ENCODE measurements at places on chromosomes 3 and 15.

GRCh38 chr3:13420045-13420830 is at the start of gene NUP210:
NUP210 (minus strand) TSS chr3:13420322; CDS start chr3:13420226, 96 bp downstream.
- peak; percentile 73 for DNase-seq

GRCh38 chr3:116084999-116085791 is 360.1 kb downstream of the LSAMP start:
- DNase-seq, result no peak

- DNase-seq, result no peak
These were observed 227.5 kb downstream of the PTPRG start for GRCh38 chr3:61788623-61789507.

DNA sequence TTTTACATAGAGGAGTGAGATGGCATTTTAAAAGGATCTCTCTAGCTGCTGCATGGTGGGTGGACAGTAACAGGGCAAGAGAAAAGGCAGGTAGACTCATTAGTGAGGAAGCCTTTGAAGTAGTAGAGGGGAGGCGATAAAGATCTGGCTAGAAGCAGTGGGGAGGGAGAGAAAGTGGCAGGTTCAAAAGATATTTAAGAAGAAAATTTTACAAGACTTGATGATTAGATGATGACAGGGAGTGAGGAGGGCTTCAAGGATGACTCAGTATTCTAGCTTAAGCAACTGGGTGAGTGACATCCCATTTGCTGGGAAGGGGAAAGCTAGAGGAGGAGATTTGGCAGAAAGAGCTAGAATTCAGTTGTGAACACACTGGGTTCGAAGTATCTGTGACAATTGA is 3.8 kb upstream of the BRPF1 start:
- no peak for DNase-seq

GRCh38 chr3:194741916-194742315 is 56.2 kb downstream of the FAM43A start:
- no peak for DNase-seq

GRCh38 chr15:47870956-47871625 is 153.8 kb downstream of the SEMA6D start:
- DNase-seq, result peak; percentile 6

GRCh38 chr3:38646062-38646461 is 3.4 kb downstream of the SCN5A start:
- DNase-seq, result no peak

- peak; percentile 100 for DNase-seq
These were observed 11.3 kb upstream of the SOX2 start for GRCh38 chr3:181700168-181701087.

DNA sequence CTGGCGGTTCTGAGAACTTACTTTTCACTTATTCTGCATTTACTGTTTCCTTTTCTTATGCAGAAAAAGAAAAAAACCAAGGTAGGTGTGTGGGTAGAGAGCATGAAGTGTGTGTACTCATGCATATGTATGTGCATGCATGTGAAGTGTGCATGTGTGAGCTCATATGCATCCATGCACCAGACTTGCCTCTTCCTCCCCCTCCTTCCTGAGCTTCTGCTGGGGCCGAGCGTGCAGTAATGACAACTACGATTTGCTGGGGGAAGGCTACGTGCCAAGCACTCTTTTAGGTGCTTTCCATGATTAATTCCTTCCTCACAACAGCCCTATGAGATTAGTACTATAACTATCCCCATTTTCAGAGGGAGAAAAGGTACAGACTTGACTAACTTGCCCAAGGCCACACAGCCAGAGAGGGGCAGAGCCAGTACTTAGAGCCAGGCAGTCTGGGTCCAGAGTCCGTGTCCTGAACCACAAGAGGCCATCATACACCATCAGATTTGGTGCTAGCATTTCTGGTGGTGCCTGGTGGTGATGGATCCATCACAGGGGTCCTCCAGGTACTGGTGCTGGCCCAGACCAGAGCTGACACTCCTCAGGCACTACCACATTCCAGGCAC is 46.7 kb downstream of the CAPN3 start:
- DNase-seq, result no peak

- DNase-seq, result no peak
These were observed 806.7 kb upstream of the EPHA6 start for GRCh38 chr3:96007650-96008195.

GRCh38 chr15:40114218-40114617 is 5.5 kb upstream of the BMF start:
- DNase-seq, result no peak

DNA sequence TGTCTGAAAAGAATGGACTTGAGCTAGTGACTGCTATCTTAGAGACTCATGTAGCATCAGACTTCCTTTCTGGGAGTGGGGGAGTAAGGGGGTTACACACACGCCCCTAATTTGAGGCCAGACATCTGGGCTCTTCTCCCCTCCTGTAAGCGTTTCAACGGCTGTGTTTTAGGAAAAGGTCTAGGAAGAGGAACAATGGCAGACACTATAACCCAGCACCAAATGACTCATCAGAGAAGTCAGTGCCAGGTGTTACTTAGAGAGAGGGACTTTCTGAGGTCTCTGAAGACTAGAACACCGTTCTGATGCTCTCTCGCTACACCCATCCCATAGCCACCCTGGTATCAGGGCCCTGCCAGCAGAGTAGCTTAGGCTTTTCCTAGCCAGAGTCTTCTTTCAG is 65.5 kb downstream of the SSUH2 start:
- DNase-seq, result no peak

GRCh38 chr3:100288288-100288894 is 27.6 kb downstream of the TBC1D23 start:
- no peak for DNase-seq

DNA sequence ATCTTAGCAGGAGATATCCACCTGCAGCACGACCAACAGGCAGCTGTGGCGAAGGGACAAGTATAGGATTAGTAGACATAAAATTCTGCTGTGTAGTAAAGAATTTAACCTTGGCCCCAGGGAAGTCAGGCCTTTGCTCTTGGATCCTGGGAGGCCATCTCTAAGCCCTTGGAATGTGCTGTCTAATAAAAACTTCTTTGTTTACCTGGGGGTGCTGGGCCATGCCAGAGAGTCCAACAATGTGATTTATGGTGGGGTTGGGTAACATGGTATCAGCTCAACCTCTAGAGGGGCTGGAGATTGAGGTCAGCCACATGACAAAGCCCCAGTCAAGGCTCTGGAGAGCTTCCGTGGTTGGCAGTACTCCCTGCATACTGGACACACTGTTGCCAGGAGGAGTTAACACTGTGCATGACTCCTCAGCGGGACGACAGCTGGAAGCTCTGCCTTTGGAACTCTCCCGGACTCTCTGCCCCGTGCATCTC is 52.4 kb downstream of the HEG1 start:
- no peak for DNase-seq

DNA sequence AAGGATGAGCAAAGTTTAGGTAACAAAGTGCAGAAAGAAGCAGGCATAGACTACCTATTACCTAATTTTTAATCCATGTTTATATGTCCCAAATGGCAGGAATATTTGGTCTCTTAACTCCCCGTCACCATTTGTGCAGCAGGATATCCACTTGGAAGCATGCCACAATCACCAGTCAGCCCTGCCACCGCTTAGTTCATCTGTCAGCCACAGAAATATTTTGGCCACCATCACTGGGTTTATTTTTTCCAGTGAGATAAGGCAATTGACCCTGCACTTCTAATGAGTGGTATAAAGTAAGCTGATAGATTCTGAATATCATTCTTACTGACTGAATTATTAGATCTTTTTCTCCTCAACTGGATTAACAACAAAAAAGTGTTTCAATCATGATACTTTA is 152.9 kb upstream of the SOX2 start:
- no peak for DNase-seq

DNA sequence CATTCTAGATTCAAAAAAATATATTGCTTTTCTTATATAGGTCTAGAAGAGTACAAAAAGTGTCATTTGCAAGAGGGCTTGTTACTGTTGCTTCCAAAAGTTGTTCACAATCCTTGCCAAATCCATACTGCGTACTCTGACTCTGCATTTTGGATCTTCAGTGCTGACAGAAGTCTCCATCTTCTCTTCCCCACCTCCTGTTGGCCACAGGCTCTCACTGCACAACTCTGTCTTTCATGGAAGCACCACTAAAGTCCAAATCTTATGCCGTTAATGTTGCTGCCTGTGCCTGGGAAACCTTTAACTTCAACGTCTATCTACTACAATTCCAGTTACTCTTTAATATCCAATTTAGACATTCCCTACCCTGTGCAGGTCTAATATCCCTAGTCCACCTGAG is 419.9 kb downstream of the NR2F2 start:
- DNase-seq, result no peak

GRCh38 chr3:35968043-35968622 is 328.8 kb downstream of the ARPP21 start:
- DNase-seq, result no peak

- DNase-seq, result no peak
These were observed 177.4 kb upstream of the PPP2R3A start for GRCh38 chr3:135788146-135788545.

DNA sequence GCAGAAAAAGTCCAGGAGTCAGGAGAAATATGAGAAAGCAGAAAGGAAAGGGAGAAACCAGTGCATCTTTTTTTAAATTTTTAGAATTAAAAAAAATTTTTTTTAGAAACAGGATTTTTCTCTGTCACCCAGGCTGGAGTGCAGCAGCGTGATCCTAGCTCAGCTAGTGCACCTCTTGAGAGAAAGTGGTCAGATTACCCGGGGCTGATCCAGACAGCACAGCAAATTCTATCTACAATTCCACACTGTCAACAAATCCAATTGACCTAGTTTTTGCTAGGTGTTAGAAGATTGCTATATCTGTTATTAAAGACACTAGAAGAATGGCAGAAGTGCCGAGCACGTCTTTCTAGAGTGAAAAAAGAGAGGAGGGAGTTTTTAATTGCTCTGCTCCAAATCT is 117.3 kb downstream of the RFTN1 start:
- no peak for DNase-seq

- no peak for DNase-seq
These were observed 17.8 kb upstream of the NR2E3 start for GRCh38 chr15:71792521-71792920.

- DNase-seq, result no peak
These were observed 73.5 kb downstream of the LPP start for GRCh38 chr3:188227442-188227841.

DNA sequence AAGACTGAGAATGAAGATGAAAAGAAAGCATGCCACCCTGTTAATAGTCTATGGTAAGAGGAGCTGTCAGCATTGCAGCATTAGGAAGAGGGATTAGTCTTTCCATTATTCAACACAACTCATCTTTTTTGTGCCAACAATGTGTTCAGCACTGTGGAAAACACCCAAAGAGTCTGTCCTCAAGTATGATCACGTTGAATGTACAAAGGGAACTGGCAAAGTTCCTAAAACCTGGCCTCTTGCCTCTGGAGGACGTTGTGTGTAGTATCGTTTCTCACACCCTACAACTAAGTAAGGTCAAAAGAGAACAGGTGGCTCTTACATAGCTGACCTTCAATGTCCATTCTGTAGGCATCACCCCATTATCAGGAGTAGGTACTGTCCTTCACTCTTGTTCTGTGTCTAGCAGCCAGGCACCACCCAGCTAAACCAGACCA is 147.9 kb upstream of the THBS1 start:
- DNase-seq, result no peak

- DNase-seq, result no peak
These were observed 56.0 kb downstream of the CNTN4 start for GRCh38 chr3:2154621-2155020.

DNA sequence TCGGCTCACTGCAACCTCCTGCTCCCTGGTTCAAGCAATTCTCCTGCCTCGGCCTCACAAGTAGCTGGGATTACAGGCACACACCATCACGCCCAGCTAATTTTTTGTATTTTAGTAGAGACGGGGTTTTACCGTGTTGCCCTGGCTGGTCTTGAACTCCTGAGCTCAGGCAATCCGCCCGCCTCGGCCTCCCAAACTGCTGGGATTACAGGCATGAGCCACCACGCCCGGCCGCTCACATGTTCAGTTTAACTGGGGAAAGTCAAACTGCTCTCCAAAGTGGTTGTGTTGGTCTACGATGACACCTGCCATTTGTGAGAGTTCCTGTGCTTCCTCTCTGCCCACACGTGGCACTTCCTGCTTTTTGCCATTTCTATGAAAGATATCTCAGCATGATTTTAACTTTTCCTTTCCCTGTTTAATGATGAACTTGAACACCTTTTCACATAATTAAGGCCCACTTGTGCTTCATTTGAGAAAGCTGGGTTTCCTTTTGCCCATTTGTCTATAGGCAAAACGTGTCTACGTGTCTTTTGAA is 877 bp upstream of the GP5 start:
- no peak for DNase-seq

GRCh38 chr3:42906848-42907183 is 874 bp downstream of the ZNF662 start:
- DNase-seq, result no peak

GRCh38 chr3:187841560-187841959 is 96.3 kb upstream of the BCL6 start:
- DNase-seq, result no peak

DNA sequence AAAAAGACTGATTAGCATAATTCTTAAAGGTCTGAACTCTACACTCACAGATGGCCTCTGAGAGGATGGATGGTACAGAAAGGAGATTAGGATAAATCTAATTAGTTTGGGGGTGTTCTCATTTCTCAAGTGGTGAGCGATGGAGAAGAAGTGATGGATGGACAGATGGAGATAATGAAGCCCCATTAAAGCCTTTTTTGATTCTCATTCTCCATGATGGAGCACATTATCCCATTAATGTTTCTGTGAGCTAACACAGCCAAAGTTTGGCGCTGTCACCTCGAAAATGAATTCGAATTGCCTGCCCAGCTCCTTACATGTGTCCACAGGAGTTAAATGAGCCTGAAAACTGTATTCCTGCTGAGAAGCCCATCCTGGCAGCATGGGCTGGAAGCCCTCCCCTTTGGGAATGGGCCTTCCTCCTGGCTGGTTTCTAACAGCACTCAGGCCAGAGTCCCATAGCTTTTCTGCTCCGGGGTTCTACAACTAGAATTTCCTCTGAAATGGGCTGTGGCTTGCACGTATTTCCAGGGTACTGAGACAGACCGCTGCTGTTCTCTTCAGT is 726.0 kb upstream of the CFAP20DC start:
- DNase-seq, result no peak

- DNase-seq, result peak; percentile 66
These were observed 108.9 kb downstream of the ATG7 start for GRCh38 chr3:11381141-11381540.

GRCh38 chr3:42652611-42653302 is 740 bp upstream of the ZBTB47 start:
- DNase-seq, result no peak

GRCh38 chr3:50095352-50095998 is 6.8 kb downstream of the RBM5 start:
- DNase-seq, result no peak

GRCh38 chr3:9669720-9670432 is 20.6 kb downstream of the MTMR14 start:
- DNase-seq, result no peak
